Stimulated activated CD8-positive, alpha-beta memory T cell treated with anti-CD3 and anti-CD28 coated beads, Interleukin-4, amount 100 ng/mL, for 1 hour (primary cell): ENCODE measurements at places on chromosomes 3 and 15.

- DNase-seq = no peak
These were observed 147.6 kb downstream of the KLF13 start for GRCh38 chr15:31474059-31474868.

DNA sequence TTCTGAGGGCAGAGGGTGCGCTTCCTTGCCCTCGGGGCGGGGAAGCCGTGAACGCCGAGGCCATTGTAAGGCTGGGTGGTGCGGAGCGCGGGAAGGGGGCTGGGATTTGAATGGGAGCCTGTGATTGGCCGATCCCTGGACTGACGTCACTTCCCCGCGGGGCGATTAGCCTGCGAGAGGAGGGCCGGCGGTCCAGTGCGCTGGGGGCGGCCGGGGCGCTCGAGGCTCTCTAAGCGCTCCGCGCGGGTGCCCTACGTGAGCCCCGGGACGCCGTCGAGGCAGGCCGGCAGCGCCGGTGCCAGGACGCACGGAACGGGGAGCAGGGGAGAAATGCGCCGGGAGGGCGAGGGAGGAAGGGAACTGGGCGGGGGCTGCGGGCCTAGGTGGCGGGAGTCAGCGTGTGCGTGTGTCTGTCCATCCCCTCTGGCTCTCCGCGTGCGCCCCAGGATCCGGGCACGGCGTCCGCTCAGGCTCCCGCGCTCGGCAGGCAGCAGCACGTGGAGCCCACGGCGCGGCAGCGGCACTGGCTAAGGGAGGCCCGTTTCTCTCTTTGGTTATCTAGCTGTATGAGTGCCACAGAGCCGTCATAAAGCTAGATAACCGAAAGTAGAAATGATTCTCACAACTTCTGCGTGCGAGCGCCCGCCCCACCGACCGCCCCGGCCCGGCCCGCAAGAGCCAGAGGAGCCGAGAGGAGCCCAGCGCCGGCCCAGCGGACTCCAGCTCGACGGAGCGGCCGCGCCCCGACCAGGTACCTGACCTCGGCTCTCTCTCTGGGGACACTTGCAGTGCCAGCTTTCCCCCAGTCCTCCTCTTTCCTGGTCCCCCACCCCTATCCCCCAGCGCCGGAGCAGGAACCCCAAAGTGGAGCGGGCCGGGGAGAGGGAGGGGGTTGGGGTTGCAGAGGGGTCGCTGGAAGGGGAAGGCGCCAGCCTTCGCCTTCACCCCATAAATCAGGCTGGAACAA, 33.1 kb upstream of the POLG start:
- DNase-seq = no peak

DNA sequence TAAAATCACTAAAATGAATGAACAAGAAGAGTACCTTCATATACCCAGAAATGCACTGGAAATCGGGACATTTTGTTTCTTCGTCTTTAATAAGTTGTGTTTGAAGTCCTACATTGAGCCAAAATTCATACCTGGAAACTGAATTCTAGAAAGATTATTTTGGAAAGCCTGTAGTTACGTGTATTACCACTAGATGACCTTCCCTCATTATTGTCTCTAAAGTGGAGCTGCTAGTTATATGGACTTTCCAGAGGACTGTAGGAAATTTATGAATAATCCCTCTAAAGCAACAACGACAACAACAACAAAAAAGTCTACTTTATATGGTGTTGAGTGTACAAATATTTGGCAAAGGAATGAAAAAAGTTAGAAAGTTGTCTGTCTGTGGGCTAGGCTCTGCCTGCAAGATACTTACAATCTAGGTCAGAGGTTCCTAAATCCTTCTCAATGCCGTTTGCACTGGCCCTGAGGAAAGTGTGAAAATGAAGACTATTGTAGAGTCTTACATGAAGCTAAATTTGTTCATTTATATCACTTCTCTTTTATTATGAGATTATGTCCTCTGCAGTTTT, 234.8 kb upstream of the NR2E3 start:
- no peak for DNase-seq

DNA sequence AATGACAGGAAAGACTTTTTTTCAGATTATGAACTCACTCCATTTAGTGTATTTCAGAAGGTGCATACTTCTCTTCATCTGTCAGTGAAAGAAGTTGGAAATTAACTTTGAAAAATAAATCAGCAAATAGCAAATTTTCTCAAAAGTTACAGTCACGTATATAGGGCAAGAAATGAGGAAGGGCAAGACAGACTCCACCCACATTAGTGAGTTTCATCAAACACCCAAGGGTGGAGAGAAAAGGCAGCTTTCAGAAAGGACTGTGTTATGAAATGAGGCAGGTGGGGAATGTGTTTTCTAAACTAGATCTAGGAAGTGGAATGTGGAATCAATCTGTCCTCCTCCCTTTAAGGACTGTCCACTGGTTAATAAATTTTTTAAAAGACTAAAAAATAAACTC, 2.9 kb downstream of the SLC22A13 start:
- no peak for DNase-seq

DNA sequence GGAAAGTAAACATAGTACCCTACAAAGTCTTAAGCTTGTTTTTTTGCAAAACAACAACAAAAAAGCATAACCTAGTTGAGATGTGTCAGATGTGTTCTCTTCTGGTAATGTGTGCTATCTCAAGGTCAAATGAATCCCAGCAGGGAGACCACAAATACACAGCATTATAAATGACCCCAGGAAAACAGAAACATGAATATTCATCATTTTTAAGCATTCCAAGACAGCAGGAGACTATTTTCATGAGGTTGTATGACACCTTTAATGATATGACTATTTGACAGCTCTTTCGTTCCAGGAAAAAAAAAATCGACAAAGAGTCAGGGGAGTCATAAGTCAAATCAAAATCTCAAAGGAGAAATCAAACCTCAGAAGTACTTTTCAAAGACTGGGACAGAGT, 62.7 kb upstream of the CBLB start:
- DNase-seq = no peak

GRCh38 chr3:194588236-194588635, 45.0 kb downstream of the TMEM44 start:
- no peak for DNase-seq

DNA sequence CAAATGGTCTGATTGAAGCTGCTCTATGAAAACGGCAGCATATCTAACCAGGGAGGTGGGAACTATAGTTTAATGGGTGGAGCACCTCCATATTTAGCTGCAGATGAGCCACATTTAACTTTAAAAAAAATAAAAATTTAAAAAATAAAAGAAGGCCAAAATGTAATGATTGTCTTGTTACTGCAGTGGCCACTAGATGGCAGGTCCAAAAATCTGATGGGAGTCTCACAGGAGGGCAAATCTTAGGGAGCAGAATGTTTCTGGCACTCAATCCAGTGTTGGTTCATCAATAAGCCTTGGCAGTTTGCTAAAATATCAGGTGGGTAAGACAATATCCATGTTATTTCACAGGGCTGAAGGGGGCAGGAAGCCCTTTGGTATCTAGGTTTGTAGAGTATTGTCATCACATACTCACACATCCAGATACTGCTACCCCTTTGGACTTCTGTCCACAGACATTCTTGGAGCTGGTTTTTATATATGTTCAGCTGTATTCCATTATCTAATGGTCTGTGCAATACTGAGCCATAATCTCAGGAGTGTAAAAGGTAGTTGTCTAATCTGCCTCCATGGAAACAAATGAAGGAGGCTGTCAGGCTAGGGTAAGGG, 233.3 kb downstream of the TIGIT start:
- DNase-seq = no peak

GRCh38 chr15:56919031-56919608, 676 bp downstream of the TCF12 start:
- no peak for DNase-seq

DNA sequence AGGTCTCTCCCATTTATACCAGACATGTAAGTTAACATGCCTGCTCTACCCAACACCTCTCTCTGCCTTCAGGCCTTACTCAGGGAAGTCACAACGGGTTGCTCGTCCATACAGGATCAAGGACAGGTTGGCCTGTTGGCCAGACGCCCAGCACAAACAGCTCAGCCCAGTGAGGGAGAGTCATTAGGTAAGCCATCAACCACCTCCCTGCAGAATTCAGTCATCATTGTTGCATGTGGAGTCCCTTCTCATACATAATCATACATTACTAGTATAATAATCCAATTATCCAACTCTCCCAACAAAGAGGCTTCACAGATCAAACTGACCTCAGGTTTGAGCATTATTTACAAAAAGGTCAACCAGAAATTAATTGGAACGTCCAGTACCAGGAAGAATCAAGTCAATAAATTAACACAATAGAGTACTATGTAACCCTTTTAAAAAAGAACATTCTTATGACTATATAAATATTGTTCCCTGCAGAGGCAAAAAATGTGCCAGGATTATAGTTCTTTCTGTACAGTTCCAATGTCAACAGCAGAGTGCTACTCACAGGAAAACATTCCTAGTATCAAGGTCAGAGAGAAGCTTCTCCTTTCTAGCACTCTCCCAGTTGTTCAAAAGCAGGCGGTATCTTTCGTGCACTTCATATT, 33.2 kb downstream of the HOMER2 start:
- no peak for DNase-seq

- peak; percentile 23 for DNase-seq
These were observed at the start of gene MFGE8 for GRCh38 chr15:88913017-88913849. MFGE8 (minus strand) TSS chr15:88913379; CDS start chr15:88913319, 60 bp downstream.

- no peak for DNase-seq
These were observed 125.8 kb upstream of the NPHP3 start for GRCh38 chr3:132847849-132848625.

GRCh38 chr3:143063018-143063417, 56.6 kb upstream of the CHST2 start:
- no peak for DNase-seq

- no peak for DNase-seq
These were observed 152.4 kb downstream of the LEKR1 start for GRCh38 chr3:156978481-156978961.

GRCh38 chr3:125128861-125129501, 73.2 kb upstream of the HEG1 start:
- no peak for DNase-seq

DNA sequence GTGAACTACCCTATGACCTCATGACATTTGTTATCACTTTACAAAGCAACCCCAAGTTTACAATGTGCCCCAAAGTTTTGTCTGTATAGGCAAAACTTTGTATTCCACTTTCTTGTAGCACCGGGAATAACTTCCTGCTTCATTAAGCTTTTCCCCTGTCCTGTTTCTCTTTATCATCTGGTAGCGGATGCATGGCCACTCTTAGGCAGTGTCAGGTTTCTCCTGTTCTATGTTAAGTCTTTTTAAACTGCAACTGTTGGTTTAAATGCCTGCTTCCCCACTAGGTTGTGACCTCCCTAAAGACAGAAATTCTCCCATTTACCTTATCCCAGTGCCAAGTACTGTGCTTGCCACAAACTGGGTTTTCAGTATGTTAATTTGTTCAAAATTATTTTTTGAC, 433.6 kb upstream of the DPH6 start:
- DNase-seq = no peak

DNA sequence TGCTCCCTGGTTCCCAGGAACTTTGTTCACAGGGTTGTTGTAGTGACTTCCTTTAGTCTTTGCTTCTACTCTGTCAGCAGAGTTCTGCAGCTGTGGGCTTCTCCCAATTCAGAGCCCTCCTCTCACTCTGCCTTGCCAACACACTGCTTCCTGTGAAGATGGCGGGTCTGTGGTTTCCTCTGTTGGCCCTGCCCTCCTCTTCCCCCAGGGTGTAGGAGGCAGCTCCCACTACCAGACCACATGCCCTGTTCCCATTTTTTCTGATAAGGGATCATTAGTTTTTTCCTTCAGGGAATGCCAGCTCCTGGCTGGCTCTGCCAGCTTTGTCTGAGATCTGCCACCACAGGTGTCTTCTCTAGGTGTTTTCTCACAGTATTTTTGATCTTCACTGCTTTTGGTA, 12.7 kb downstream of the SPSB4 start:
- DNase-seq = no peak

DNA sequence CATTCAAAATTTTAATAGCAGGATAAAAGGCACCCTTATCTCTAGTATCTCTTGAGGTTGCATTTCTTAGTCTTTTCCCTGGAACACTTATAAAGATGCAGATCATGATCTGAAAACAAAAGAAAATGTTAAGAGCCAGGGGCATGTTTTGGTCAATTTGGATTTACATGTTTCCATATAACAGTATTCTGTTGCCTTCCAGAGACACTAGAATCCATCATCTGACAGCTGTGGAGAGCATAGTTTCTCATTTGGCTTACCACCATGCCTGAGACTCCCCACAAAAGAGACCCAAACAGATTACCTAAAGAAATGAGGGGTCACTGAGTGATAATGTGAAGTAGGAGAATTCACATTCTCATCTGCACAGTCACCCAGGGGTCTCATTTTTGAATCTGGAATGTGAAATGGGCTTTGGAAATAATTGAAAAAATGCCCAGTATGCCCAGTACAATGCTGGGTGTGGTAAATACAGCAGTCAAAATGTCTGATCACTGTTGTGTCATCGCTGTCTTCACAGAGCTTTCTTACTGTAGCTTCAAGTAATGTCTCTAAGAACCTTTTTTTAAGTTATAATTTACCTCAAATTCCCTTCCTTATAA, 79.9 kb upstream of the ZBTB20 start:
- DNase-seq = no peak

- DNase-seq = no peak
These were observed 18.6 kb downstream of the ACOX2 start for GRCh38 chr3:58518291-58518789.

GRCh38 chr15:70795311-70795665, 31.9 kb upstream of the UACA start:
- DNase-seq = no peak

- DNase-seq = no peak
These were observed 85.6 kb downstream of the MYLK start for GRCh38 chr3:123798550-123798949.

DNA sequence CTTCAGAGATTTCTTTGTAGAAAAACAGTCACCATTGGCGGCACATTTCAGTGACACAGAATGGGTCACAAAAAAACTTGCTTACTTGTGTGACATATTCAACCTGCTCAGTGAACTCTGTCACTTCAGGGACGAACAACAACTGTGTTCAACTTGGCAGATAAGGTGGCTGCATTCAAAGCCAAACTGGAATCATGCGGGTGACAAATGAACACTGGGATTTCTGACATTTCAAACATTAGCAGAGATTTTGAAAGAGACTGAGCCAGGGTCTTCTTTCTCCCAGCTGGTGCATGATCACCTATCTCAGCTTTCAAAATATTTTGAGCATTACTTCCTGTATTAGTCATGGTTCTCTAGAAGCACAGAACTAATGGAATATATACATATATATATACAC, 1.9 kb upstream of the EID1 start:
- no peak for DNase-seq

GRCh38 chr3:161851941-161852566, 355.4 kb downstream of the OTOL1 start:
- DNase-seq = no peak
